ENCODE measurements at places on chromosomes 5 and 9. TPM values are rescaled to one million over a fixed set of nuclear protein-coding genes. Genes with fewer than 3 reads are reported as not detected.

- H3K27ac ChIP-seq: no peak overlapping the region
- H3K36me3 ChIP-seq: peaks cover 75% of the 10 kb centered on the region
- H3K27me3 ChIP-seq: no peaks in the 10 kb centered on the region
- H3K4me1 ChIP-seq: no peaks in the 10 kb centered on the region
Measured at GRCh38 chr5:138186002-138186447, 7.1 kb downstream of the KIF20A start.

DNA sequence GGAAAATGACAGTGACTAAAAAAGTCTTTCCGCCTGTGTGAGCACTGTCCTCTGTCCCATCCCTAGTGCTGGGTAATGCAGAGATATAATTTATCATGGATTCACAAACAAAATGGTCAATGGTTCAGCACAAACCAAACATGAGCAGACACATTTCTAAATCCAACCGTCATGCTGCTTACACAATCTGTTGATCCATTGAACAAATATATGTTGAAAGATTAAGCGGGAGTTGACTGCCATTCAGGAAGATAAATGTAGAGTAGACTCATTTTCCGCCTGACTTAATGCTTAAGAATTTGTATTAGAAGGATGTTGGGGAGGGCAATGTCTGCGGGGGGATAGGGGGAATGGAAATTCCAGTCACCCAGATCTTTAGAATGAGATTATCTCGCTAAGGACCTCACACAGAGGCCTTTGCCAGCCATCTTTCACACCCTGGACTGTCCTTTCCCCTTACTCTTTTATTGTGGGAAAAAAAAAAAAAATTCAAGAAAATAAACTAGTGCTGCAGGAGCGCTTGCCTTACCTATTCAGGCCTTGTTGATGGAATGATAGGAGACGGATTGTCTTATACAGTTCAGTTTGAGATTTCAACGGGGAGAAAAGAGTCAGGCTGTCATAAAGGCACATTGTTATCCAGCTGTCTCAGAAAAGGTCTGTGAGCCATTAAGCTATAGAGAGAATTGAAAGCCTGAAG, 153.7 kb downstream of the TLE1 start:
- H3K27ac ChIP-seq: no peak overlapping the region
- no peak for DNase-seq
- H3K4me3 ChIP-seq: no peak overlapping the region
- no peaks in the 10 kb centered on the region for H3K27me3 ChIP-seq
- H3K4me1 ChIP-seq: no peaks in the 10 kb centered on the region
- H3K36me3 ChIP-seq: no peaks in the 10 kb centered on the region

- H3K27ac ChIP-seq: no peak overlapping the region
- peaks cover 4% of the 10 kb centered on the region for H3K36me3 ChIP-seq
- H3K4me3 ChIP-seq: no peak overlapping the region
- no peak for DNase-seq
- no peaks in the 10 kb centered on the region for H3K4me1 ChIP-seq
Measured at GRCh38 chr5:160083501-160083900, 35.7 kb downstream of the PWWP2A start.

The TLE1 gene
- 11.0 TPM for total RNA-seq

The SHOC1 gene
- total RNA-seq: not detected

DNA sequence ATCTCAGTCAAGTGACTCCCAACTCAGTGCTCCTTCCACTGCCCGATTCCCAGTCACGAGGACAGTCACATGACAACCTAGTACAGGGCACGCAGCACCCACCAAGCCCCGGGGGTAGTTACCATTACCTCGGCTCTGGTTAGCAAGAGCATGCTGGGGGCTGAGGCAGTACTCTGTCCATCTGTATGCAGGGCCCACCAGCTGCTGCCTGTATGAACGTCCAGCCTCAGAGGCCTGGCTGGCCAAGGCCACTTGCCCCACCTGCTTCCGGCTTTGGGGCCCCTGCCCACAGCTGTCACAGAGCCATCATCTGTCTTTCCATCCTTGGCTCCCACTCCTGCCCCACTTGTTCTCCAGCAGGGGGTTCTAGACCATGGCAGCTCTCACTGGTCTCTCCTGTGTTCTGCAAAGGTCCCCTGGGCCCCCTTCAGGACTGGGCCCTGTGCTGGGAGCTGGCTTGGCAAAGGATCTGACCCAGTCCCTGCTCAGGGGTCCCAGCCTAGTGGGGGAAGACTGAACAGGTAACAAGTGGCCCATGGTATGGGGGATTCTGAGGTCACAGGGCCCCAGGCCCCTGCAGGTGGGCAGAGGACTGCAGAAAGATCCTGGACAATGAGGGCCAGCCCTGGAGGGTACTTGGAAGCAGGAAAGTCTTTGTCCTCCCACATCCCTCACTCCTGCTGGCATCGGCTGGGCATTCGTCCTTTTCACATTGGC, 3.3 kb downstream of the RPL35 start:
- H3K27me3 ChIP-seq: no peaks in the 10 kb centered on the region
- no peak for DNase-seq
- no peak overlapping the region for H3K27ac ChIP-seq
- no peak overlapping the region for H3K4me3 ChIP-seq

- peaks cover 10% of the 10 kb centered on the region for H3K4me1 ChIP-seq
- H3K27ac ChIP-seq: no peak overlapping the region
- no peak overlapping the region for H3K4me3 ChIP-seq
Measured at GRCh38 chr5:149871471-149871870, 73.1 kb downstream of the PDE6A start.

The SLC6A19 gene
- not detected for total RNA-seq

- no peaks in the 10 kb centered on the region for H3K4me1 ChIP-seq
- H3K27ac ChIP-seq: no peak overlapping the region
- no peak overlapping the region for H3K4me3 ChIP-seq
- H3K36me3 ChIP-seq: no peaks in the 10 kb centered on the region
Measured at GRCh38 chr9:93667627-93668026, 91.2 kb downstream of the PHF2 start.

- H3K4me1 ChIP-seq: no peaks in the 10 kb centered on the region
- no peak overlapping the region for H3K4me3 ChIP-seq
- H3K36me3 ChIP-seq: no peaks in the 10 kb centered on the region
- H3K27ac ChIP-seq: no peak overlapping the region
- no peaks in the 10 kb centered on the region for H3K27me3 ChIP-seq
Measured at GRCh38 chr5:180315762-180316212, 23.9 kb upstream of the MAPK9 start.

- DNase-seq: no peak
- H3K27me3 ChIP-seq: no peaks in the 10 kb centered on the region
- no peak overlapping the region for H3K27ac ChIP-seq
- no peak overlapping the region for H3K4me3 ChIP-seq
- no peaks in the 10 kb centered on the region for H3K4me1 ChIP-seq
Measured at GRCh38 chr9:1606253-1606652, 408.9 kb upstream of the SMARCA2 start.

The KCTD16 gene
- total RNA-seq: 0.14 TPM

The LECT2 gene
- total RNA-seq: not detected

DNA sequence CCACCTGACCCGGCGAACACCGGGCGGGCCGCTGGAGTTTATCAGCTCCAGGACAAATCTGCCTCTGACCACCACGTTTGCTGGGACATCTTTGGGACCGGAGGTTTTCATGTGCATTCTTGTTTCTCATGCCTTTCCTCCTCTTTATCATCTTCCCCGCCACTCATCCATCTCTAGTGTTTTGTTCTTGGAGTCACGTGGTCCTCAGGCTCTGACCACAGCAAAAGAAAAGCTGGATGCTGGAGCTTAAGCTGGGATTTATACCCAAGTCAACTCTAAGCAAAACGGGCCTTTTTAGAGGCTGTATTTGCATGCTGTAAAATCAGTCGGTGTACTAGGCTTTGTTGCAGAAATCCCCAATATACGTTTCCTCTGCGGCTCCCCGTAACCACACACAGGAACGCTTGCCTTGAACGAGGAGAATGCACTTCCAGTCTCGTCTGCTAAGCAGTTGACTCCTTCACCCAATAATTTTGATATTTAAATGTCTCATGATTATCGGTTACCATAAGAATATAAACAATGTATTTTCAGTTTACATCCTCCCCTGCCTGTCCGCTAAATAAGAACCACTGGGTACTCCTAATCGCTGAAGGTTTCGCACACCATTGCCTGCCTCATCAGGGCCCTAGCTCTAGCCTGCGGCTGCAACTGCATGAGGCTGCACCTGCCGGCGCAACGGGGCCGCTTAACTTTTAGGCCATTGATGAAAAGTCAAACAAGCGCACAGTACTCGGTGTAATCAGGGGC, 560 bp upstream of the NDUFS6 start:
- no peak for DNase-seq
- no peaks in the 10 kb centered on the region for H3K27me3 ChIP-seq
- peak overlapping the region; percentile 98 for H3K27ac ChIP-seq
- H3K4me1 ChIP-seq: peaks cover 35% of the 10 kb centered on the region
- peak overlapping the region; percentile 90 for H3K4me3 ChIP-seq

DNA sequence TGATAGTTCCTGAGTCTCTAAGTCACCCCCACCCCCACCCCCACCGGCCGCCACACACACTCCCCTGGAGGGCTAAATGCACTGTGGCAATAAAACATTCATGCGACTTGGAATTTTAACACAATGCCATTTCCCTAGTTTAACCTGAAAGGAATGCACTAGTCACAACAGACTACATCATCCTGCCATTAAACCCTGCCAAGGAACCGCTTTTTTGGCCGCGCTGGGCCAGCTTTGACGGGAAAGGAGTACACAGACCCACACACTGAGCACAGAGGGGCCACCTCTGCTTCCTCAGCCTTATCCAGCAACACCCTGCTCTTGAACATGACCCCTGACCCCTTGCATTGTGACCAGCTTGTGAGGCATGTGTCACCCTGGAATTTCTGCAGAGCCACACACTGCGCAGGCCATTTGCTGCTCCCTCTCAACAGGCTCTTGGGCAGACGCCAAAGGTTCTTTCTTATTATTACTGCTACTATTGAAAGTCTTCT, 165.3 kb downstream of the BNC2 start:
- DNase-seq: peak; percentile 86
- peak overlapping the region; percentile 87 for H3K27ac ChIP-seq
- H3K4me3 ChIP-seq: peak overlapping the region; percentile 41
- peaks cover 28% of the 10 kb centered on the region for H3K4me1 ChIP-seq

- no peak for DNase-seq
- H3K27me3 ChIP-seq: no peaks in the 10 kb centered on the region
- no peaks in the 10 kb centered on the region for H3K36me3 ChIP-seq
Measured at GRCh38 chr5:79588696-79589095, 23.5 kb upstream of the TENT2 start.

DNA sequence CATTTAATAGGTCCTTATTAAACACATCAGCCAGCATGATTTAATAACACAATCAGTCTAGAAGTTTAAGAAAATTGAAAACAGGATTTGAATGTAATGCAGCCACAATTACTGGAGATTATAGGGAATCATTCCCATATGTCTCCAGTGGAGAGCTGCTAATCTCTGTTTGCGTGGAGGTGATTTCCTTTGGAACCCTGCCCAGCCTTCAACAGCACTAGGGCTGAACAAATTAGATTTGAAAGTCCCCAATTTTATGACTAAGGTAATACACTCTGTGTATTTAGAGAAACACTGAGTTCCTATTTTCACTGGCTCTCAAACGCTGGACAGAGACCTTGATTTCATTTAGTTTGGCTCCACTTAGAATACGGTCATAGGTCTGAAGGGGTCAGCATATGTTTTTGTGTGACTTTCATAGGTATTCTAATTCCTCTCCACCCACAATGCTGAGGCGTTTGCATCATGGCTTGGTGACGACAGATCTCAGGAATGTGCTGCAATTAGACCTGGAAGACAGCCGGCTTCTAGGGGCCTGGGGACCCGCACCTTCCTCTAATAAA, 508.3 kb downstream of the EBF1 start:
- no peaks in the 10 kb centered on the region for H3K36me3 ChIP-seq
- H3K27ac ChIP-seq: no peak overlapping the region
- H3K4me1 ChIP-seq: peaks cover 4% of the 10 kb centered on the region
- no peak for DNase-seq
- no peak overlapping the region for H3K4me3 ChIP-seq

- H3K27me3 ChIP-seq: no peaks in the 10 kb centered on the region
- H3K4me1 ChIP-seq: peaks cover 30% of the 10 kb centered on the region
- H3K4me3 ChIP-seq: peak overlapping the region; percentile 70
- no peaks in the 10 kb centered on the region for H3K36me3 ChIP-seq
- H3K27ac ChIP-seq: peak overlapping the region; percentile 81
Measured at GRCh38 chr5:71586052-71586940, 844 bp upstream of the MCCC2 start.

DNA sequence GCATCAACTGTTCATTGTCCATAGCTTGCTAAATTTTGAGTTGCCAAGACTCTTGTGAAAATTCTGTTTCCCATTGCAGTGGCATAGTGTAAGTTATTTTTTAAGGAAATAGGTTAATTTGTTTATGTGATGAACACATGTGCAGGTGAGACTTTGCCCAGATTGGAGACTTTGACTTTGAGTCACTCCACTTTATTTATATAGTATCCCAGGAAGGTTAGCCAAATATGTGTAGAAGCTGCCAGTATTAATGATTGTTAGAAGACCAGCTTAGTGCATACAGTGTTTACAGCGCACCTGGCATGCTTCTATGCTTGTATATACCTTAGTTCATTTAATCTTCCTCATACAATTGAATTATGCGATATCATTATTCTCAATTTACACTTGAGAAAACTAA, 51.0 kb downstream of the MTAP start:
- no peaks in the 10 kb centered on the region for H3K27me3 ChIP-seq
- H3K36me3 ChIP-seq: peaks cover 54% of the 10 kb centered on the region
- H3K4me3 ChIP-seq: no peak overlapping the region
- DNase-seq: no peak

DNA sequence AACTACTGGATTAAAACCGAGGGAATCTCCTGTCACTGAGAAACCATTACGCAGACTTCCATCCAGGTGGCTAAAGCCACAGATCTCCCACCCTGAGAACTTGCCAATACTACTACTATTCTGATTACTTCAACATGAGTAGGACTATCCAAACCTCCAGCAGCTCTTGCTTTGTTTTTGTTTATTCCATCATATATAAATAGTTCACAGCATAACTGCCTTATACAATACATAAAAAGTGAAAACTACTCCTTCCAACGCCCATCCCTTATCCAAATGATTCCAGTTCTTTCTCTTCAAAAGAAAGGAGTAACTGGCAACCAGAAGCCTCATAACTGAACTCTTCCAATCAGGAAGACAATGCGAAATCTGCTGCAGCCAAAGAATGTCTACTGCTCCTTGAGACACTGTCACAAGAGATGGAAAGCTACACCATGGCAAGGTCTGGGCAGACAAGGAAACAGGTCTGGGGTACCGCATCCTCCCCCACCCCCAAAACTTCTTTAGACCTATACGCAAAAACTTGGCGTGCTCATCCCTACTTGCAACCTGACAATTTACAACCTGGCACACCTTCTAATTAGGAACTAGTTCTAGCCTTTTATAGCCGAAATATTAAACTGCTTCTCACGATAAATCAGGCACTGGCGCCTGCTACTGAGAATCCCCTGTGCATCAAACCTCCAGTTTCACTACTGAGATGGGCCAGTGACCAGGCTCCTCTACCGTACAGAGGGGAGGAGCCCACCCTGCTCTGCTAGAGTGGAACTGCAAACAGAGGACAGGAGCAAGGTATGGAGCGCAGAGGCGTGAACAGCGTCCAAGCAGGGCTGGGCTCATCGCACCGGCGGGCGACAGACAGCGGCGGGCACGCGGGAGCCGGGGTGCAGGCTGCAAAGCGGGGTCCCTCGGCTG, 986 bp downstream of the PLPP1 start:
- no peak for DNase-seq
- H3K36me3 ChIP-seq: no peaks in the 10 kb centered on the region
- peak overlapping the region; percentile 58 for H3K4me3 ChIP-seq
- no peaks in the 10 kb centered on the region for H3K27me3 ChIP-seq
- peak overlapping the region; percentile 98 for H3K27ac ChIP-seq
